ENCODE measurements at places on chromosomes 7 and 10. TPM values are rescaled to one million over a fixed set of nuclear protein-coding genes. Genes with fewer than 3 reads are reported as not detected.

- DNase-seq = no peak
Measured at GRCh38 chr7:90957883-90958282, 306.4 kb upstream of the FZD1 start.

DNA sequence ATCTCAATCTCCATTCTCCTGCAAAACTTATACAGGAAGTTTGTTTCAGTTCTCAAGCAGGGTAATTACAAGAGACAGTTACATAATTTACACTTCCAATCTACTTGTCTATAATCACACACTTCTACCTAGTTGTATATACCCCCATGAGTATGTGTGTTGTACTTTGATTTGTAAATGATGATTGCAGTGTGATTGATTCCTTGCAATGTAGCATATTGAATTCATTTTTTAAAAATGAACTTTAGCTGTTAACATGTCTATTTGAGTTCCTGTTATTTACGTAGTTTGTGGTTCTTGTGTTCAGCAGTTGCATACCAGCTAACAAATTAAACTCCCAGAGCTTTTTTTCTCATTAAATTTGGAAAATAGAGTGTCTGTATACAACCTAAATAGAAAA, 102.5 kb upstream of the SAMD8 start:
- DNase-seq = no peak

DNA sequence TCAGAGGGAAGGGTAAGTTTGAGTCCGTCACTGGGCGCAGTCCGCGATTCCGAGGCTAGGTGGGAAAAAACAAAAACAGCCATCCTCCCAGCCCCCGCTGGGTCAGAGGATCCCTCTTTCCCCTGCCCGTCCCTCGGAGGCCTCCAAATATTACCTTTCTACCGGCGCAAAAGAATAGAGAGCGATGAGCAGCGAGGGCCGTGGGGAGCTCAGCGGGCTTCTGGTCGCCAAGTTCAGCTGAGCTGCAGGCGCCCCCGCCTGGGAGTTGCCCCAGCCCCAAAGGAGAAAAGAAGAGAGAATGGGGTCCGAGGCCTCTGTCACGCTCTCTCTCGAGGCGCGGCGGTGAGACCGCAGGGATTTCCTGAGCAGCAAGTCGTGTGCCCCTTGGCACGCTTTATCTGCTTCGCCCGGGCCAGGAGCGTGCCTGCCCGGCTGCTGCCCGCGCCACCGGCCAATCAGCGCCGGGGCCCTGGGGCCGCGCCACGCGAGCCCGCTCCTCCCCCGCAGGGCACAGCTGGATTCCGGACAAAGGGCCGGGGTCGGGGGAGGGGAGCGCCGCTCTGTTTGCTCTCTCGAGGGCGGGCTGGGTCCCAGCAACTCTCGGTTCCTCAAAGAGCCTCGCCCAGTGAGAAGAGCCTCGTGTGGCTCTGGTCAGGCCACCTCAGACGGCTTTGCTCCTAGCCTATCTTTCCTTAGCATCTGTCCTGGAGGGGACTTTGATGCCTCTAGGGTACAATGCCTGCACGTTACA, at the start of gene NEUROG3:
Gene NEUROG3, minus strand, starts transcription at position 367 of the 751 bp plus-strand sequence. CDS start 379 bp downstream, outside the sequence.
- DNase-seq = no peak

- DNase-seq = no peak
Measured at GRCh38 chr7:47812429-47813136, 135.7 kb downstream of the PKD1L1 start.

GRCh38 chr10:131654471-131655087, 246.2 kb upstream of the PPP2R2D start:
- no peak for DNase-seq

The SPAM1 gene
- total RNA-seq = not detected

DNA sequence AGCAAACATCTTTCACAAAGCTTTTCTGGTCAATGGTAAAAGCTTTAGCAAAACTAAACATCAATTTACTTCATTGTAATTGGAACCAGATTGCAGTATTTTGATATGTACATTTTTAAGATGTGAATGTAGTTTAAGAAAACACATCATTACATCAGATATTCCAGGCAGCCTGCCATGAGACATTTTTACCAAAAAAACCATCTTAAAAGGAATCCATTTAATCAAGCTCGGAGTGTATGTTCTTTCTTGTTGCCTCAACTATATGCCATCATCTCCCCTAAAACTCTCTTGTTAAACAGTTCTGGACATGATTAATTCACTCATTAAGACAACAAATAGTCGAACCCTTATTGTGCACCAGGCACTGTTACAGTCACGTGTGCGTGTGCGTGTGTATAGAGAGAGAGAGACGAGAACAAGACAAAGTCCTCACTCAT, 97.5 kb downstream of the UBE2H start:
- DNase-seq = no peak

- peak; percentile 5 for DNase-seq
Measured at GRCh38 chr10:112307358-112308124, 24.3 kb downstream of the TECTB start.

The CEP55 gene
- total RNA-seq = not detected

The ZRANB1 gene
- total RNA-seq = 44.5 TPM

GRCh38 chr10:91206837-91207474, 13.5 kb upstream of the PCGF5 start:
- DNase-seq = no peak

- no peak for DNase-seq
Measured at GRCh38 chr7:158730383-158731346, 26.1 kb upstream of the NCAPG2 start.

- DNase-seq = no peak
Measured at GRCh38 chr7:1092161-1092632, 4.3 kb downstream of the GPER1 start.

DNA sequence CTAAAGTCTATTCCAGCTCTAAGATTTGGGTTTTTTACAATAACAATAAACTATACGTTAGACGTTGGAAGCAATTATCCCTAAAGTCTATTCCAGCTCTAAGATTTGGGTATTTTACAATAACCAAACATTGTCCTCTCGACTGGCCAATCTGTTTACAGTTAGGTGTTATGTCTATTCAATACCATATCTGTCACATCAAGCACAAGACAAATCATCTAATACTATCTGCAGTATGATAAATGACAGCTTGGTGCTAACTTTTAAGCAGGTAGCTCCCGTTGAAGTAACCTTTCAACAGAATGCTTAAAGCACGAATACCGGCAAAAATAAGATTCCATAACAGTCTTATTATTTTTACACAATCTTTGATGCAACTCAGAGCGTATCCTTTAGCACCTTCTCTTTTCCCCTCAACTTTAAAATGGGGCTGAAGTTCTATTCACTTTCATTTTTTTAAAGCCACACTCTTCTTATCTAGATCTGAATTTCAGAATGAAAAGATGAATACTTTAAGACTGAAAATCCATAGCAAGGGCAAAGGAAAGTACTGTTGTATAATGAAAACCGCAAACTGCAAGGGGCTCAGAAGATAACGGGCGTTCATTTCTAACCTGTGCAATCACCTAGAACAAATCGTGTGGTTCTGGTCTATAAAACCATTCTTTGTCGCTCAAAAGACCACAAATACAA, 925 bp downstream of the H2AZ2 start:
- no peak for DNase-seq

The FIS1 gene
- 268 TPM for total RNA-seq

- DNase-seq = peak; percentile 36
Measured at GRCh38 chr7:1669954-1670893, at the start of gene ELFN1. TSS of gene ELFN1 (plus strand) at chr7:1670277. CDS start at chr7:1744597, 74,320 bp downstream.

Measured in dorsolateral prefrontal cortex (tissue), 122 donors.